Epithelial cell of esophagus (primary cell): ENCODE measurements at places on chromosomes 16 and 17.

GRCh38 chr17:5355421-5356129 is 63.9 kb downstream of the NUP88 start:
- peak; percentile 45 for DNase-seq

- DNase-seq = no peak
Measured at GRCh38 chr16:2183671-2184070, 12.7 kb downstream of the CASKIN1 start.

- DNase-seq = peak; percentile 39
Measured at GRCh38 chr17:6639586-6640535, 650 bp downstream of the KIAA0753 start.

GRCh38 chr17:77145224-77145611 is 4.4 kb downstream of the SEC14L1 start:
- no peak for DNase-seq

GRCh38 chr17:50519141-50519834 is 11.0 kb downstream of the MYCBPAP start:
- DNase-seq = peak; percentile 95

DNA sequence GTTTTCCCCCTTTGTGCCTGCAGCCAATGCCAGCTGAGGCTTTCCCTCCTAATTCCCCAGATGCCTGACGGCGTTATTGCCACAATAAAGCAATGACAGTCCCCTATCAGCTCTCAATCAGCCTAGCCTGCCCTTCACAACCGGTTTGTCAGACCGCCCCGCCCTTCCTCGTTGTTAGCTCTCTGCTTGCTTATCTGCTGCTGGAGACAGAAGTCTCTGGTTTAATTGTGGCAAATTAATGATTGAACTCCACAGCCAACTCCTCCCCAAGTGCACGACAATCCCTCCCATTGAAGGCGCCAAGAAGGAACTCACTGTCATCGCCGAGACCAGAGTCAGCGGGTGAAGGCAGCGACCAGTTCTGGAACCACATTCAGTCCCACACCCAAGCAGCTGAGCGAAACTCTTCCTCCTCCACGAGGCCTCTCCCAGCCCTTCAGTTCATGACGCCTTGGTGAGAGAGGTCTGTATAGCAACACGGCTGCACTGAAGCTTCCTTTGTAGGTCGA is 474.4 kb downstream of the SLC39A11 start:
- DNase-seq = peak; percentile 61

GRCh38 chr17:34275881-34276280 is 5.9 kb downstream of the CCL7 start:
- peak; percentile 54 for DNase-seq

GRCh38 chr16:85077039-85077438 is 35.2 kb downstream of the CIBAR2 start:
- DNase-seq = no peak

DNA sequence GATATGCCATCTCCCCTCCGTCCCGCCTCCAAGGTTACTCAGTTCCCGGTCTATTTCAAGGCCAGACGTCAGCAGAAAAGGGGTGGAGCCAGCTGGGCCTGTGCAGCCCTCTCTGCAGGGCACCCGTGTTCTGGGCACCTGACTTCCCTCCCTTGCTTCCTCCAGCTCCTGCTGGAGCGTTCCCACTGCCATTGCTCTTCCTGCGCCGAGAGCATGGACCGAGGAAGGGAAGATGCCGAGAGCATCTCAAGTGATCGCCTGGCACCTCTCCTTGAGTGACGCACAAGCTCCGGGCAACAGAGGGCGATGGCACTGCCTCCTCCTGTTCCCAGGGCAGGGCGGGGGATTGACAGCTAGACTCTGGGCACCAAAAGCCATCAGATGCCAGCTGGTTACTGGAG is 29.4 kb upstream of the NAT9 start:
- DNase-seq = no peak

- DNase-seq = no peak
Measured at GRCh38 chr17:13113821-13114525, 96.1 kb upstream of the ELAC2 start.

DNA sequence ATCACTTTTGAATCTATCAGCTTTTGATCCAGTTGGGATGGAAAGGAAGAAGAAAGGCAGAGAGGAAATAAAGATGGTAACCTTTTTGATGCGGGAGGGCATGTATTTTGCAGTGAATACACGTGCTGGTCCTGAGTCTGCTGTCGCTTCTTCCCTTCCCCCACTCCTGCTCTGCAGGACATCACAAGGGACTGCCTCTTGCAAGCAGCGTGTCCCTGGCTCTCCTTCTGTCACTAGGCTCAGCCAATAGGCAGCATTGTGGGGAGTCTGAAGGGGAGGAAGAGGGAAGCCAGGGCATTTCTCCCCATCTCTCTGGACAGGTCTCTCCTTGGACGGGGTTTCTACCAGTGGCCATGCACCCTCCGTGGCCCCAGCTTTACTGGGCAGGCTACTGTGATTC is 15.7 kb upstream of the WFDC1 start:
- DNase-seq = no peak

DNA sequence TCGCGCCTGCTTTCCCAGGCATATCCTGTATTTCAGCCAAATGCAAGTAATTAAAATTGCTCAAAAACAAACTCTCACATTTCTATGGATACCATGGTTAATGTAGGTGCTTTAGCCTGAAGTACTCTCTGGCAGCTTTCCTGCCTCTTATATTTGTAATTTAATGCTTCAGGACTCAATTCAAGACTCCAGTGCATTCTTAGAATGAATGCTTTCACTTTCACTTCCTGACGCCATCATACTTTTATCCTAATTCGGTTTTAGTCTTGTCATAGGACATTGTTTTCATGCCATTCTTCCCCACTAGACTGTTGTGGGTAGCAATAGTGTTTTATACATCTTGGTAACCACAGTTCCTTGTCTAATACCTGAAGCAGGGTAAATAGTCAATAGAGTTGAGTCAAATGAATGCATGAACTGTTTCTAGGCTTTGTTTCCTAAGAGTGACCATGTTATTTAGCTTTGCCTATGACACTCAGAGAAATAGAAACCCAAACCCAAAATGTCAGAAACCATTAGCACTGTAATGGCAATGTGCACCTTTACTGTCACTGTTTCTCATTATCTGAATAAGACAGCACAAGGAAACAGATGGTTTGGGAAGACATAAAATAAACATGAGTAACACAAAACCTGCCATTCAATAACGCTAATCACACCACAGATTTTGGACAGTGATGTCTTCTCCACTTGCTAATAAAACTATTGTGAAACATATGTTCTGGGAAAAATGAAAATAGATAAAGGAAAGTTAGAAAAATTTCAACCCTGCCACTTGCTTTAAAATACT is 705.5 kb downstream of the CDH11 start:
- DNase-seq = peak; percentile 9

DNA sequence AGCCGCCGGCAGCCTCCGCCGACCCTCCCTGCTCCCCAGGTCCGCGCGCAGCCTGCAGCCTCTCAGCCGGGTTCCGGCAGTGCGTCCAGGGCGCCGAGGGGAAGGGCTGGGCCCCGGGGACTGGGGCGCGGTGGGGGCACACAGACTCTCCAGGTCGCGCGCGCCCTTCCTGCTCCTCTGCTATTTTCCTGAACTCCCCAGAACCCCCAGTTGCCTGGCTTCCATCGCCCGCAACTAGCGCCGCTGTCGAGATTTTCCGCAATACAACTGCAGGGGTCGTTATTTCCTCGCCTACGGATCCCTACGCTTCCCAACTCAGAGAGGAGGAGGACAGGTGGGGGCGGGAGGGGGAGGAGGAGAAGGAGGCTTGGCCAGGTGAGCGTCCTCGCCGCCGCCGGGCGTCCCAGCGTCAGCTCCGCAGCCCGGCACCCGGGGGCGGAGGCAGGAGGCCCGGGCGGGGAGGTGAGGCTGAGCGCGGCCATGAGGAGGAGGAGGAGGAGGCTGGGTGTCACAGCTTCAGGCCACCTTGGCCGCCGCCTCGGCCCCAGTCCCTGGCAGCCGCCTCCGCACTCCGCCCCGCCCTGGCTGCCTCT is at the start of gene CA10:
TSS of gene CA10 (minus strand) at position 265 of the 593 bp plus-strand sequence.
- DNase-seq = peak; percentile 18

GRCh38 chr16:1493746-1494094 is 560 bp downstream of the TELO2 start:
- DNase-seq = no peak

GRCh38 chr17:7004398-7005253 is 7.8 kb upstream of the RNASEK start:
- peak; percentile 73 for DNase-seq

DNA sequence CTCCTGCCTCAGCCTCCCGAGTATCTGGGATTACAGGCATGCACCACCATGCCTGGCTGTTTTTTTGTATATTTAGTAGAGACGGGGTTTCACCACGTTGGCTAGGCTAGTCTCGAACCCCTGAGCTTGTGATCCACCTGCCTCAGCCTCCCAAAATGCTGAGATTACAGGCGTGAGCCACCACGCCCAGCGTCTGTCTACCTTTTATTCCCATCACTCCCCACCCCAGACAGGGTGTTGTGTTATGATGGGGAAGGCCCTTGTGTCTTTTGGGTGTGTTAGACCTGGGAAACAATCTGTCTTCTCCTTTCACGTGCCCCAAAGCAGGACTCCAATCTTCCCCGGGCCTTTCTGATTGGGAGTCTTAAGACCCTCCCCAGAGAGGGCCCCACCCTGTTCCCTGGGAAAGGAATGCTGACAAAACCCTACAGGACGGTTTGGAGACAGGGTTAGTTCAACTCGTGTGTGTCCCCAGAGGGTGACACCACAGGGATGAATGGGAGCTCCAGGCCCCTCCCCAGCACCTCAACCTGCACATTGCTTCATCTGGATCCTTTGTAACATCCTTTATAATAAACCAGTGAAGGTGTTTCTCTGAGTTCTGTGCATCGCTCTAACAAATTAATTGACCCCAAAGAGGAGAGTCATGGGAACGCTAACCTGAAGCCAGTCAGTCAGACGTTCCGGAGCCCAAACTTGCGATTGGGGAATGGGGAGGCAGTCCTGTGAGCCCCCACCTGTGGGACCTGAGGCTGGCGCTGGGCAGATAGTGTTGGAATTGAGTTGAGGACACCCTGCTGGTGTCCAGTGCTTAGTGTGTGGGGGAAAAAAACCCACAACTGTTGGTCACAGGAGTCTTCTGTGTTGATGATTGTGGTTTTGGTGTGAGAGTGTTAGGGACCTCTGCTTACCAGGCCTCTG is 3.2 kb upstream of the ELOB start:
- no peak for DNase-seq

GRCh38 chr16:69055008-69055407 is 50.4 kb upstream of the HAS3 start:
- DNase-seq = peak; percentile 37

GRCh38 chr16:6853565-6853964 is 479.1 kb upstream of the RBFOX1 start:
- no peak for DNase-seq

GRCh38 chr17:29110372-29110757 is 67.4 kb downstream of the PIPOX start:
- no peak for DNase-seq

DNA sequence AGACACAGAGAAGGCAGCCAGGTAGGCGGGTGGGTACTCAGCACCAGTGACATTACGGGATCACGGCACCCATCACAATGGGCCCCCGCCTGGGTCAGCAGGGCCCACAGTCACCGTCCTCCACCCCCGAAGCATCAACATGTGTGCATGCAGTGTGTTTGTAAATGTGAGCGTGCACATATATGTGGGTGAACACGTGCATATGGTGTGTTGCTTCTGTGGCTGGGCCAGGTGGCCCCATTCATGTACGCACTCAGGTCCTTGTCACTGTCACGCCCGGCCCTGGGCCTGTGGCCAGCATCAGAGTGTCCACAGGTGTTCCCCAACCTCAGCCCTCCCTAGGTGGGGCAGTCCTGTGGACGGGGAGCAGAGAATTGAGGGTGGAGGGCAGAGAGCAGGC is 37.1 kb downstream of the TNFRSF13B start:
- no peak for DNase-seq

DNA sequence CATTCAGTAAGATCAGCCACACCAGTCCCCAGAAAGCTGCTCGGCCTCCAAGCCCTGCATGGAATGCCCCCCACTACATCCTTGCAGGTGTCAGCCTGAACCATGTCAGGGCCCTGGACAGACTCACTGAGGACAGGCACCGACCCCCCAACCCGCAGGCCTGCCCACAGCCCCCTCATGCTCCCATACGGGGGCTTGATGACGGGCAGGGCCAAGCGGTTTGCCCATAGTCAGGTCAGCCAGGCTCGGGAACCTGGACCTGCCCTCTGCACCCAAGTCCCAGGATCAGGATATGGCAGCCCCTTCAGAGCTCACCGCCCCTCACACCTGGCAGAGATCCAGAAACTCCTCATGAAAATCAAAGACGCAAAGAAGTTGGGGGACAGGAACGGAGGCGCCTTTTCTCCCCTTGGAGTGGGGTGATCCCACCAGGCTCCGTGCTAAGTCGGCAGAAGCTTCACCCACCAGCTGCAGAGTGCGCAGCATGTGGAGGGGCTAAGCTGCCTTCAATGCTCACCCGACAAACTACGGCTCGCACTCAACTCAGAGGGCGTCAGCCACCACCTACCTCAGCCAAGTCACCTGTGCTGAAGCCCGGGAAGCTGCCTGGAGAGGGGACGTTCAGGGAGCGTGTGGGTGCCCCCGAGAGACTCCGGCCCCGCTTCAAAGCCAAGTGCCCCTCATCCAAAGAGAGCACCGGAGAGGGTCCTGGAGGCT is 26.5 kb downstream of the GNPTG start:
- DNase-seq = no peak

GRCh38 chr16:1534021-1535020 is 855 bp downstream of the TMEM204 start:
- no peak for DNase-seq

DNA sequence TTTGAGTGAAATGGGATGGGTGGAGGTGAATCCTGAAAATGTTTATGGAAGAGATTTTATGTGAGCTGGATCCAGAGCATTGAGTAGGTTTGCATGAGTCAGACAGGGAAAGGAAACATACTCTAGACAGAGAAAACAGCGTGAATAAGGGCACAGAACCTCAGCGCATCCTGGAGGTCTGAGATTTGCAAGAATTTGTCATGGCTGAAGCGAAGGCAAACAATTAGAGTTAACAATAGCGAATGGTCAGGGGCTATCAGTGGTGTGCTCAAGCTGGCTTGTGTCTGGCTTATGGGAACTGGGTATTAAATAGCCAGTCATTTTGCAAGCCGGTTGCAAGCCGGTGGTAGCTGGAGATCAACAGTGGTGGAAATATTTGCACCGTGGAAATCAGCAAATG is 36.4 kb downstream of the MAP2K6 start:
- peak; percentile 18 for DNase-seq

DNA sequence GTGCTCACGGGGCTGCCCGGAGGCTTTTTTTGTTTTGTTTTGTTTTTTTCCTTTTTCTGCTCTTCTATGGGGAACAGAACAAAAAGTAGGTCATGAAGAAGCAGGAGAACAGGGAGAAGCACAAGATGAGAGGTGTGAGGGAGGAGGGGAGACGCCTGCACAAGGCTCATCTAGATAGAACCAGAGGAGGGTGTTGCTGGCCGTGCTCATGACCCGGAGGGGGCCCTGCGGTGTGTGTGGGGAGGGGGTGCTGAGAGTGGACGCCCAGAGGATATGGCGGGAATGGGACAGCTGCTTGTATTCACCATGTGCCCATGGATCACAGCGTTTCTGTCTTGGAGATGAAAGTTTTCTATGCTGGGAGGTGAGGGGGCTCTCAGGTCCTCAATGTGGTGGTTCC is 183.7 kb downstream of the FOXL1 start:
- DNase-seq = no peak

- DNase-seq = no peak
Measured at GRCh38 chr16:87742781-87743490, 22.9 kb downstream of the KLHDC4 start.

GRCh38 chr16:50146479-50147435 is 6.3 kb upstream of the TENT4B start:
- no peak for DNase-seq
